ENCODE measurements at places on chromosomes 1 and 21. TPM values are rescaled to one million over a fixed set of nuclear protein-coding genes. Genes with fewer than 3 reads are reported as not detected.
A peak's percentile ranks its signal among the peaks of the same experiment; 100 is the strongest.

DNA sequence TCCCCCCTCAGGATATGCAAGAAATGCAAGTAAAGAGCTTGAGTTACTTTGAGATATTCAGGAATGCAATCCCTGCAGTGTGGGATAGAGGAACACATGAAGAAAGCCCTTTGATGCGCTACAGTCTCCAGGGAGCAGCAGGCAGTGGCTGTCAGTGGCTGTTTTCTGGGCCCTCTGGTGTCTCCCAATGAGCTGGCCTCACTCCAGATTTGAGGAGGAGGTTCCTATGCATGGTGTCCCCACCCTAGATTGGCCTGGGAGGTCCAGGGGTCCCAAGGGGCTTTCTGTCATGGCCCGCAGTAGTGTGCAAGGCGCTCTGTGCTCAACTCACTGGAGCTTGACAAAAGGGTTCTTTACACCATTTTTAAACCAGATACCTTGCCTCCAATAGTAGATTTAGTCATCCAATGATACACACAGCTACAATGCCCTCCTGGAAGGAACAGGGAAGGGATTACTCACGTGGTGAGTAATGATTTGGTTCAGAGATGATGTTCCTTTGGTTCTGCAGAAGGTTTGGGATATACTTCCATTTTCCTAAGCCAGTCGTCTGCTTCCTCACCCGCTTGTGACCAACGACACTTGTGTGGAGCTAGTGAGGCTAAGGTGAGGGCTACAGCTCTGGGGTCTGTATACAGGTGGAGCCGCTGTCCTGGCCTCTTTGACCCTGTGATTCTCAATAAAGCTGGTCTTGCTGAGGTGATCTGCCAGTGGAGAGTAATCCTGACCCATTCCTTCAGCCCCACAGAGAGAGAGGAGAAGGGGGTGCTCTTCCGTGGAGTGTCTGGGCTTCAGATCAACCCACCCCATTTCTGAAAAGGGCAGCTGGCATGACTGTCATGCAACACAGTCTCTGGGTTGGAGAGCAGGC, 6.6 kb downstream of the BATF3 start:
- no peak overlapping the region for H3K27ac ChIP-seq
- peak; percentile 81 for DNase-seq
- peaks cover 6% of the 10 kb centered on the region for H3K27me3 ChIP-seq
- no peaks in the 10 kb centered on the region for H3K4me1 ChIP-seq

- no peak overlapping the region for H3K27ac ChIP-seq
- no peaks in the 10 kb centered on the region for H3K4me1 ChIP-seq
- no peaks in the 10 kb centered on the region for H3K27me3 ChIP-seq
- H3K4me3 ChIP-seq = no peak overlapping the region
- DNase-seq = peak; percentile 23
- no peaks in the 10 kb centered on the region for H3K36me3 ChIP-seq
Measured at GRCh38 chr1:12640237-12640957, 3.5 kb upstream of the AADACL4 start.

- no peaks in the 10 kb centered on the region for H3K27me3 ChIP-seq
- no peak for DNase-seq
- no peak overlapping the region for H3K27ac ChIP-seq
- H3K4me1 ChIP-seq = peaks cover 25% of the 10 kb centered on the region
Measured at GRCh38 chr1:1262758-1263157, 10.9 kb downstream of the UBE2J2 start.

DNA sequence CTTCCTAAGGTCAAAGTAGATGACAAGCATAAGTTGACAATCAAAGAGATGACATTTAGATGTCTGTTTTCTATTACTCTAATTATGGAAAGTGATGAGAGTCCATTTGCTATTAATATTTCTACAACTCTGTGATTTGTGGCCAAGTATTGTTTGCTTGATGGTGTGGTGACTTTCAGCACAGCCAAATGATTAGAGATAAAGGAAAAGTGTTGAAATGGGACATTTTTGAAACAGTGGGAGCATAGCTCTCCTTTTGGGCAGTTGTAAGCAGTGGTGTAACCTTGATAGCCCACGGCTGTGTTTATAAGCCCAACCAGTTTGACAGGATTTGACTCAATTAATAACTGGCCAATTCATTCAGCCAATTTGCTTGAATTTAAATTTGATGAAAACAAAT, 31.6 kb downstream of the ZC3H11B start:
- no peak for DNase-seq
- H3K27ac ChIP-seq = no peak overlapping the region
- no peak overlapping the region for H3K4me3 ChIP-seq
- H3K4me1 ChIP-seq = peaks cover 11% of the 10 kb centered on the region
- peaks cover 33% of the 10 kb centered on the region for H3K27me3 ChIP-seq
- no peaks in the 10 kb centered on the region for H3K36me3 ChIP-seq

DNA sequence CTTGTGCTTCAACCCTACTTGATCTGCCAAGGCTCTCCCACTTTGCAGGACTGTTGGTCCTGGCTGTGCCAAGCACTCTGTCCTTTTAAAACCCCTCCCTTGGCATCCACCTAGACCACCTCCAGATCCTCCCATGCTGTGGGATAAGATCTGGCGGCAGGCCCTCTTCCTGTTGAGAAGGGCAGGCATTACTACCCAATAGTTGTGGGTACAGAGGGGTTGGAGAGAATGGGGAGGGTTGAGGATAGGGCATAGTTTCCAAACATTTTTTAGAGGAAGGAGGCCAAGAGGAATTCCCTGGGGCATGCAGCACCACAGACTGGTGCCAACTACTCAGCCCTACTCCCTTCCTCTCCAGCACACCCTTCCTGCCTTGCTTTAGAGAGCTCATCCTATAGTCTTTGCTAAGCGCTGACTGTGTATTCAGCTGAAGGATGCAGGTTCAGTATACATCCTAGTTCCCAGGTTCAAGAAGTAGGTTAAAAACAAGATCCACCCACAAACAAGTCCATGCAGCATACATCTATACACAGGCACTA, 70.7 kb downstream of the TRABD2B start:
- H3K36me3 ChIP-seq = no peaks in the 10 kb centered on the region
- H3K4me3 ChIP-seq = no peak overlapping the region
- H3K27me3 ChIP-seq = peaks cover 9% of the 10 kb centered on the region
- H3K27ac ChIP-seq = no peak overlapping the region

- H3K27ac ChIP-seq = no peak overlapping the region
- H3K4me3 ChIP-seq = no peak overlapping the region
- H3K4me1 ChIP-seq = no peaks in the 10 kb centered on the region
- no peaks in the 10 kb centered on the region for H3K36me3 ChIP-seq
Measured at GRCh38 chr1:229928767-229929166, 138.3 kb upstream of the GALNT2 start.

- H3K27ac ChIP-seq = no peak overlapping the region
- H3K36me3 ChIP-seq = no peaks in the 10 kb centered on the region
- DNase-seq = no peak
- H3K4me1 ChIP-seq = peaks cover 24% of the 10 kb centered on the region
- H3K27me3 ChIP-seq = no peaks in the 10 kb centered on the region
Measured at GRCh38 chr1:173423291-173423690, 53.8 kb upstream of the PRDX6 start.

DNA sequence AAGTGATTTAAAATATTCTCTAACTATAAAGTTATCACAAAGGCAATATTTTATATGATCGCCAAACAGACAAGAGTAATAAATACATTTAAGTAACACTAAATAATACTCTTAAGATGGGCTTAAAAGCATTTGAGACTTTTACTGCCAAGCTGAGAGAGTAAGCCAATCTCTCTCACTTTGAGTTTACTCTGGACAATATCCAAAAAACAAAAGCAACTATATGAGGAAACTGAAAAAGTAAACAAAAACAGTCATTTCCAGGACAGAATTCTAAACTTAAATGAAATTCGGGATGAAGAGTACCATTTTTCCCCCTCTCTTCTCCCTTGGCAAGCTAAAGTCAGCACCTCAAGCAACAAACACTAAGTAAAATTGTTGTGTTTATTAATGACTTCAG, 173.2 kb downstream of the COP1 start:
- H3K27me3 ChIP-seq = no peaks in the 10 kb centered on the region
- H3K36me3 ChIP-seq = peaks cover 11% of the 10 kb centered on the region
- H3K4me1 ChIP-seq = peaks cover 24% of the 10 kb centered on the region

DNA sequence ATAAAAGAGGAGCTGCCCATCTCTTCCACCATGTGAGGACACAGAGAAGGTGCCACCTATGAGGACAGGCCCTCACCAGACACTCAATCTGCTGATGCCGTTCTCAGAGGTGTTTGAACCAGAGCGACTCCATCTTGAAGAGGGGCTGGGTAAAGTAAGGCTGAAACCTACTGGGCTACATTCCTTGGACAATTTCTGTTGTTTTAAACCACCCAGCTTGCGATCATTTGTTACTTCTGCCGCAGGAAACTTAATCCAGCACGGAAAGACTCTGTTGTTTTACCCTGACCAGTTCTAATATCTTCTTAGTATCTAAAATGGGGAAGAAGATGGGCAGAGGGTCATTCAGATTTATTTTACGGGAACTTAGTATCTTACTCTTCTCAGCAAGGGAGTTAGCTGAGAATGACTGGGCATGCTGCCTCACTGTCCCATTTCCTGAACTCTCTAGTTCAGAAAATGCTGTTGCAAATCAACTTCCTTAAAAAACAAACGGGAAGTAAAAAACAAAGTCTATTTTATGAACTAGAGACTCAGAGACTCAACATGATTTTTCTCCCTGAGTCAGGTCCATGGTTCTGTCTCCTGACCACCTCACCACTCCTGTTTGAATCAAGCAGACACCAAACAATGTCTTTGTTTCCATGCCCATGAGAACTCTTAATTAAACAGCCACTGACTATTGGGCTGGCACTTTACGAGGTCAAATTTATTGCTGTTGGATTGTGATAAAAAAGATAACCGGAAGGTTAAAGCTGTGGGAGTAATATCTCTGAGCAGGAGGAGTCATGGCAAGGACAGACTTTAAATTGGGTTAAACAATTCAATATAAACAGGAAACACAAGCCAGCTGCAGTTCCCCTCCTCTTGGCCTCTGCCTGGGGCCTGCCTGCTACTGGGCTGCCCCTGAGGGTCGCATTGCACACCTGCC, 23.8 kb upstream of the IFNAR1 start:
- no peaks in the 10 kb centered on the region for H3K27me3 ChIP-seq
- H3K4me1 ChIP-seq = no peaks in the 10 kb centered on the region
- no peak overlapping the region for H3K4me3 ChIP-seq
- H3K36me3 ChIP-seq = no peaks in the 10 kb centered on the region

RGS16 gene
- total RNA-seq = 0.11 TPM

- H3K27ac ChIP-seq = no peak overlapping the region
- no peak overlapping the region for H3K4me3 ChIP-seq
- DNase-seq = peak; percentile 78
- H3K36me3 ChIP-seq = no peaks in the 10 kb centered on the region
- no peaks in the 10 kb centered on the region for H3K4me1 ChIP-seq
Measured at GRCh38 chr1:21647431-21648351, 21.5 kb downstream of the RAP1GAP start.

Data from GM23248 (cell line).